ENCODE measurements at places on chromosomes 6 and 20.
A peak's percentile ranks its signal among the peaks of the same experiment; 100 is the strongest.

- no peak for DNase-seq
Observed at GRCh38 chr6:87710090-87710489, 8.1 kb upstream of the AKIRIN2 start.

GRCh38 chr6:16929809-16930208 lies 168.5 kb upstream of the ATXN1 start:
- peak; percentile 99 for DNase-seq

- no peak for DNase-seq
Observed at GRCh38 chr6:31723980-31724691, 963 bp downstream of the MPIG6B start.

DNA sequence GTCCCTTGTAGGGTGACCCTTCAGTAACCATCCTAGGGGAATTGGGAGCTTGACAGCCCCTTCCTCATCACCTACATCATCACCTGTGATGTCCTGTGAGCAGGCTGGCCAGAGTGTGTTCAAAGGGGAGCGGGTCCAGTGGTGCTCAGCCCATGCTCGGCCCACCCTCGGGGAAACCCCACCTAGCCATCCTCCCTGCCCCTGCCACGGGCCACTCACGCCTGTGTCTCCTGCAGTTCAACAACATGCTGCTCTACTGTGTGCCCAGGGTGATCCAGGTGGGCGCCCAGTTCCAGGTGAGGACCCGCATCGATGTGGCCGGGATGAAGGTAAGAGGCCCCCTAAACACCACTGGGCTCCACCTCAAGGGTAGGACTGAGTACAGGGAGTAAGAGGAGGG lies 10.1 kb downstream of the FGD2 start:
- no peak for DNase-seq

GRCh38 chr6:160429620-160429895 lies 81.4 kb downstream of the SLC22A3 start:
- no peak for DNase-seq

All from fibroblast of lung (primary cell).